ENCODE measurements at places on chromosomes 1 and 21.

DNA sequence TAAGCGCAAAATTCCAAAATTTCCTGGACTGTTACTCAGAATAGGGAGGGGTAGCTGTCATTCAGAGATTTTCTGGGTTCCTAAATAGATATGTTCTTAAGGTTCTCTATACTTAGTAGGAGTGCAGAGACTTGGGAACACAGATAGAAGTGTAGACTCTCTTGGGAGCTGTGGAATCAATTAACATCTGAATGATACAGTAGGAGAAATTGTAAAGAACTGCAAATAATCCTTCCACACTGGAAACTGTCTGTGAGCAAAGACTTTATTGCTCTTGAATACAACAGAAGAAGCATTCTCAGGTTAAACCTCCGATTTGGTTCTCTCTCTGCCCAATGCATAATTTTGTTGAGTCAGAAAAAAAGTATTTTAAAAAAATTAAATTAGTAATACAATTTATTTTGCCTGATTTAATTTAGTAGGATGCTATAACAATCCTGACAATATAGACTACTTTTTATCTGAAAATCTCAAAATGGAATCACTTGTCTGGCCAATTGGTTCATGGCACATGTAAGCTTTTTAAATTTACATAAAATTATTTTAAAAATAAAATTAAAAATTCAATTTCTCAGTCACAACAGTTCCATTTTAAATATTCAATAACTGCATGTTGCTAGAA is 1754.3 kb downstream of the PLA2G4A start:
- no peak for DNase-seq

GRCh38 chr1:100517515-100517914 is 20.4 kb upstream of the GPR88 start:
- no peak for DNase-seq

DNA sequence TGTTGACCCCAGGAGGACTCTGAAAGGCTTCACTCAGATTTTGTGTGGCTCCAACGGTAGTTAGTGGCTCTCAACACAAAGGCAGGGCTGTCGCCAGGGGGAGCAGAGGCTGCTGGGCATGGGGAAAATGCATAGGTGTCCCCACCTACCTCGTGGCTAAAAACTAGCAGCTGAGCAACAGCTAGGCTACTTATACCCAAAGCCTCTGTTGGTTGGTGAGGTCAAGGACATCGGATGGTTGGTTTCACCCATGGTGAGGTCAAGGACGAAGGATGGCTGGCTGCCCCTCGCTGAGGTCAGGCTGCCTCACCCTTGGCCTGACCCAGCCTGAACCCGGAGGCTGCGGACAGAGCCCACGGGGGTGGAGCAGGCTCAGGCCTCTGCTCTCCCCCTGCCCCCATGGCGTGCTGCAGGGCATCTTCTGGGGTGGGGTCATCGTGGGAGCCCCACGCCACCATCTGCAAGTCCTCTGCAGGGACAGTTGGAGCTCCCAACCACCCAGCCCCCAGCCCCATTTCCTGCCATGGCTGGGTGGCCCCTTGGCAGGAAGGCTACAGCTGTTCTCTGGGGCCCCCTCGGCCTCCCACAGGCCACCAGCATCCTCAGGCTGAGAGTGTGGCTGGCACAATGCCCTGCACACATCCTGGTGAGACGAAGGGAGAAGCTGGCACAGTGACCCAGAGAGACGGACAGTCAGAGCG is 8.5 kb upstream of the GNB1 start:
- no peak for DNase-seq

GRCh38 chr1:236052232-236052993 is 12.5 kb downstream of the NID1 start:
- no peak for DNase-seq

- DNase-seq = peak; percentile 86
These were observed 14.1 kb upstream of the HEYL start for GRCh38 chr1:39653546-39654031.

DNA sequence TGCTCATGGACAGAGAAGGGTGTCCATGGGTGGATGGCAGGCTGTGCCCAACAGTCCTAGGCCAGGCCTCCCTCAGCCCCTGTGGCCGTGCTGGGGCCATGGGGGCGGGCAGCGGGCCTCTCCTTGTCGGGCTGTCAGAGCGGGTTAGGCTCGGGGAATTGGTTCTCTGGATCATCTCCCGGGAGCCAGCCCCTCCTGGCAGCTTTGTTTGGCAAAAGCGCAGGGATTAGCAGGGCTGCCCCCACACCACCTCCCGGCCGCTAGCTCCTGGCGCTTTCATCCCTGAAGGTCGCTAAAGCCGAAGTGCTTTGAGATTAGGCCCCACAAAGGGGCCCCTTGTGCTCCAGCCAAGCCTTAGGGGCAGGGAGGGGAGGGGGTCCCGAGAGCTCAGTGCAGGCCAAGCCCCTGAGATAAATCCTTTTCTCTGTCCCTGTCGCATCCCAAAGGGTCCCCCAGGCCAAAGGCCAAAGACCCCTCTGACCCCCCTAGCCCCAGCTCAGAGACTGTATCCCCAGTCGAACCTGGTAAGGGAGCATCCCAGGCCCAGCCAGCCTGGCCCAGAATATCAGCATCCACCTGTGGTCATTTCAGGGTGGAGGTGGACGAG is 9.8 kb upstream of the DMBX1 start:
- no peak for DNase-seq

GRCh38 chr1:153526132-153526543 is 9.7 kb downstream of the S100A6 start:
- no peak for DNase-seq

DNA sequence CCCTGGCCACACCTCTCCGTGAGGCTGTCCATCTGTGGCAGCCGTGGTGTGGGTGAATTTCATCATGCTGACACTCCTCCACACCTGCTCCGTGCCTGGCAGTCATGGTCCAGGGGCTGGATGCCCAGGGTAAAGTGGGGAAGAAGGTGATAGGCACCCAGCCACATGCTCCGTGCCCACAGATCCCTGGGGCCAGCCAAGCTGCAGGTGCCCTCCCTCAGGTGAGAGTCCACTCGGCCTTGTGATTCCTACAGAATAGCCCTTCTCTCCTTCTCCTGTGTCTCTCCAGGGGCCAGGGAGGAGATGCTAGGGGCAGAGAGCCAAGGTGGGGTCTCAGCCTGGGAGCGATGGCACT is 16.8 kb upstream of the POFUT2 start:
- DNase-seq = peak; percentile 22

DNA sequence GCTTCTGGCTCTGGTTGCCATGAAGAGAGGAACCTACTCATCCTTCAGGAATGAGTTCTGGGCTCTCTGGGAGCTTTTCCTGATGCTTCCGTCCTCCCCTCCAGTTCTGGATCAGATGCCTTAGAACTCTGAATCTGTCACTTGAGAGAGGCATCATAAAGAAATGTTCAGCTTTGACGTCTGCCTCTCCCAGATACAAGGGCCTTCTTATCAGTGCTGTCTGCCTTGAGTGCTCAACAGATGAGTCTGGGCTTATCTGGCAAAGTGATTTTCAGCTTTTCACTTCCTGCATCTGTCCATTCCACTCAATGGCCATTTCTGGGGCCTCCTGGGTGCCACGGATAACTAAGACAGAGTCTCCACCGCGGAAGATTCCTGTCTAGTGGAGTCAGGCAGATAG is 12.3 kb upstream of the OTUD3 start:
- DNase-seq = no peak

DNA sequence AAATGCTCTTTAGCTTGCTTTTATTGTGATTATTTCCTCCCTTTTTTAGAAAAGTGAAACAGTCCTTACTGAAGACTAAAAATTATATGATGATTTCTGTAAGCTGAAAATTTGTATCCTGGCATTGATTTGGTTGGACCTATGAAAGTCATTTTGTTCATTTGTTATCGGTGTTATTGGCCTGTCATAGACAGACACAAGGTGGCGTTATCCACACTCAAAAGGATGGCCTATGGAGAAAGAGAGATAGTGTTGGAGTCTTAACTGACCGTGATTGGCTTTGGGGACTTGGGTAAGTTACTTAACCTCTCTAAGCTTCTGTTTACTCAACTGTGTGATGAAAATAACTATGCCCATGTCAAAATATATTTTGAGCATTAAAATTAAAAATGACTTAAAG is 203.6 kb upstream of the CHODL start:
- DNase-seq = no peak

- DNase-seq = no peak
These were observed 287.4 kb upstream of the ZP4 start for GRCh38 chr1:238177960-238178645.

DNA sequence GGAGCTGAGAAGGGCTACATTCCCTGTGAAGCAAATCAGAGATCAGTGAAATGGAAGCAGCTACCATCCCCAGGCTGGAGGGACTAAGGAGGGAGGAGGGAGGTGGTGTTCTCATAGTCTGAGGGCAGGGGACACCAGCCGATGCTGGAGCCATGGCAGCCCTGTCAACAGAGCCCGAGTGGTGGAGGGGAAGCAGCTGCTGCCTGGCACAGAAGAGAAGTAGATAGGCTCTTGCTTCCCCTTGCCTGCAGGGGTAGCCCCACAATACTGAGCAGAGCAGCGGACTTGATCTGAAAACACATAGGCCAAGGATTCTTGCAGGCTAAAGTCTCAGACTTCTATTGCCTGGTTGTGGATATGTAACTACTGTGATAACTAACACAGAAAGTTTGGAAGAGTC is 255.1 kb downstream of the FGGY start:
- no peak for DNase-seq

- DNase-seq = no peak
These were observed 95.4 kb downstream of the C1orf94 start for GRCh38 chr1:34272152-34272551.

DNA sequence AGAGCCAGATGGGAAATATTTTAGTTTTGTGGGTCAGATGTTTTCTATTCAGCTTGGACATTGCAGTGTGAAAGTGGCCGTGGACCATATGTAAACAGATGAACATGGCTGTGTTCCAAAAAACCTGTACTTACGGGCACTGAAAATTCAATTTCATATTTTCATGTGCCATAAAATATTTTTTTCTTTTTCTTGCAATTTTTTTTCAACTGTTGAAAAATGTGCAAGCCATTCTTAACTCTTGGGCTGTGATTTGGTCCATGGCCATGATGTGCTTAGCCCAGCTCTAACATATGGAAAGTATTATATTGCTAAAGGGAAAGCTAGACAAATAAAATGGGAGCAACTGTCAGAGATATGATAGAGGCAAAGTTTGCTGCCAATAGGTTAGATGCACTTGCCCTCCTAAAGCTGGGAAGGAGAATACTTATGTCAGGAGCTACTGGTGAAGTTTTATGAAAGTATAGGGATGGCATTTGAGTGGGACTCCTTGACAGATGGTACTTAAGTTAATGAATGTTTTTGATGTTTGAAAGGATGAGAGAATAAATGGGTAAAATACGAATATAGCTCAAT is 240.3 kb downstream of the RYR2 start:
- DNase-seq = no peak

GRCh38 chr1:89771991-89772560 is 48.8 kb upstream of the LRRC8D start:
- no peak for DNase-seq

DNA sequence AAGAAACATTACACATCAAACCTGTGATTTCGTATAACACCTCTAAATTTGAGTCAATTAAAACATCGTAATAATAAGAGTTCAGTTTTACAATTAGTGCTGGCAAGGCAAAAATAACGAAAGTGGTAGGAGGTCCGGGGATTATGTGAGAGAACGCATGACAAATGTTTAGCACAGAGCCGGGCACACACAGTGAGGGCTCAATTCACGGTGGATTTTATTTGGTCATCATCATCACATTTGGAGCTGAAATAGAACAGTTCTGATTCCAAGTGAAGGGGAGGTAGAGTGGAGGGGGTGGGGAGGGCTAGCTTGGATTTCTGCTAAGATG is 20.0 kb downstream of the H3-3A start:
- no peak for DNase-seq

DNA sequence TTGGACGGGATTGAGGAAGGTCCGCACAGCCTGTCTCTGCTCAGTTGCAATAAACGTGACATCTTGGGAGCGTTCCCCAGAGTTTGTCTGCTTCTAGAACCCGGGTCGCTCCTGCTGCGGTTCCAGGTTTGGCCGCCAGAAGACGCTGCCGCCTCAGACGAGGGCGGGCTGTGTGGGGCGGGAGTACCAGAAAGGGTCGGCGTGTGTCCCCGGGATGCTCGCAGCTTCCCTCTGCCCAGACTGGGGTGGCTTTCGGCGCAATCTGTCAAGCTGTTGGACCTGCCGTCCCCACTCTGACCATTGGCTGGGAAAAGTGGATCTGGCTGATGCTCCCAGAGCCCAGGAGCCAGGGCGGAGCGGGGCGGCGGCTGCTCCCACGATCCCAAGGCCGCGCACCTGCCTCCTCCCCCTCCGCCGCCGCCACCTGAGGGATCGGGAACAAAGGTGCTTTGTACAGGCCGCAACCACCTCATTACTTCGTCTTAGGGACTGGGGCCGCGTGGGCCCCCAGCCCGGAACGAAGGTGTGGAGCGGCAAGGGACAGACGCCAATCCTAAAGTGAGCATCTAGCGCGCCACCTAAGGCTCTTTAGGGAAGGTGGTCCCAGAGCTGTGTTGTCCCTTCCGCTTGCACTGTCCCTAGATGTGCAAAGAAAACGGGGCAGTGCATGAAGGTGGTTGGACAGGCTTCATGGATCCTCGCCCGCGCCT is 683 bp upstream of the EFNA4 start:
- peak; percentile 73 for DNase-seq

GRCh38 chr1:27523337-27524020 is 33.5 kb upstream of the WASF2 start:
- no peak for DNase-seq

GRCh38 chr1:174692313-174692712 is 244.5 kb downstream of the GPR52 start:
- DNase-seq = no peak

DNA sequence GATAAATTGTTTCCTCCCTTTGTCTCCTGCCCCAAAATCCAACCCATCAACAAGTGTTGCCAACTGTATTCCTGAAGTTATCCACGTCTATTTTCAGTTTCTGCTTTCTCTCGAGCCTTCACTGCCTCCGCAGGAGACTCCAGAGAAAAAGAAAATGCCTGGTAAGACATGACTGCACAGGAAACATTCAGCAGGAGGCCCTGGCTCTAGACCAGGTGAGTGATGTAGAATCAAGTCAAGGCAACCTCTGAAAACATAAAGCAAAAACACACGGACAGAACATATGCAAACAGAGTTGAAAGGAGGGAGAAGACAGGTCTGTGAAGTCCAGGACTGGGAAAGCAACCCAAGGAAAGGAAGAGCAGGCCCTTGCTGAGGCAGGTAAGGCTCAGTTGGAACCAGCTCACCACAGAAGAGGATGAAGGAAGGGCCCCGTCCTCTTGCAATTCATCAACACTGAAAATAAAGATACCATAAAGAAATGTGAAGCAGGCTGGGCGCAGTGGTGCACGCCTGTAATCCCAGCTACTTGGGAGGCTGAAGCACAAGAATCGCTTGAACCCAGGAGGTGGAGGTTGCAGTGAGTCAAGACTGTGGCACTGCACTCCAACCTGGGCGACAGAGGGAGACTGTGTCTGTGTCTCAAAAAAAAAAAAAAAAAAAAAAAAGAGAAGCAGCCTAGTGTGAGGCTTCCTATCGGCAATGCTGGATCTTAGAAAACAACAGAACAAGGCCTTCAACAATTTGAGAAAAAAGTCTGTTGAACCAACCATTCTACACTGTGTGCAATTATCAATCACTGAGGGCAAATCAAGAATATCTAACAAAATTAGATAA is 8.8 kb downstream of the NOL9 start:
- DNase-seq = no peak
